ENCODE measurements at places on chromosomes 13 and 19.
A peak's percentile ranks its signal among the peaks of the same experiment; 100 is the strongest.

DNA sequence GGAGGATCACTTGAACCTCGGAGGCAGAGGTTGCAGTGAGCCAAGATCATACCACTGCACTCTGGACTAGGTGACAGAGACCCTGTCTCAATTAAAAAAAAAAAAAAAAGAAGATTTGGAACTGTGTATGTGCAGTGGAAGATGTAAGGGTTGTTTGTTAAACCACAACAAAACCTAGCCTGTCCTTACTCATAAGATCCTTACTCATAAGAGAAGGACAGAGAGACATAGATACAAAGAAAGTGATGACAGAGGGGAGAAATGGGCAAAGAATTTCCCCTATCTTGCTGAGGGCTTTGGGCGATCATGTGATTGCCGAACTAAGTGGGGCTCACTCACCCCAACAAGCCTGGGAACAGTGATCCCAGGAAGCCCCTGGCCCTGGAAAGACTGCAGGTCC is 7.9 kb downstream of the ITPKC start:
- DNase-seq = no peak

DNA sequence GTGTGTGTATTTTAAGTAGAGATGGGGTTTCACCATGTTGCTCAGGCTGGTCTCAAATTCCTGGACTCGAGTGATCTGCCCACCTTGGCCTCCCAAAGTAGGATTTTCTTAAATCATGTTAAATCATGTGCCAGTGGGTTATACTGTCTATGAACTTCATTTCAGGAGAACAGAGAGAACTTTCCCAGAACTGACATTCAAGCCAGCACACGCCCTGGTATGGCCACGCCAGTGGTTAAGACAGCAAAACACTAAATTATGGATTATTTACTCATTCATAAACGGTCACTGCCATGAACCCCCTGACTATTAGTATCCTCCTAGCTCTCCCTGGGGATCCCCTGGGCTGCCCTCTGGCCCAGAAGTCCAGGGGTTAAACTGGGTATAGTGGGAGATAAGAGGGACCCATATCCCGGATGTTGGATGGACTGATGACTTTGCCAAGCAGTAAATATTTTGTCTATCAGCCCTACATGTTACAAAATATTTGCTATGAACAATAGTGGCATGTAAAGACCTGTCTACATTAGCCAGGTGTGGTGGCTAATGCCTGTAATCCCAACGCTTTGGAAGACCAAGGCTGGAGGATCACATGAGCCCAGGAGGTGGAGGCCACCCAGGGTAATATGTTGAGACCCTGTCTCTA is 16.1 kb upstream of the STRN4 start:
- no peak for DNase-seq

GRCh38 chr19:7326105-7326877 is 22.4 kb upstream of the ARHGEF18 start:
- no peak for DNase-seq

- DNase-seq = peak; percentile 11
Observed at GRCh38 chr13:48265217-48265815, 32.3 kb downstream of the ITM2B start.

- no peak for DNase-seq
Observed at GRCh38 chr19:44752123-44752815, 3.8 kb downstream of the BCL3 start.

Data from T-helper 2 cell treated with Interferon-gamma antibody and Interleukin-4, amounts not matched to agents 5 μg/mL and 100 μg/mL, for 36 hours (primary cell).